ENCODE measurements at places on chromosomes 2 and 18.

DNA sequence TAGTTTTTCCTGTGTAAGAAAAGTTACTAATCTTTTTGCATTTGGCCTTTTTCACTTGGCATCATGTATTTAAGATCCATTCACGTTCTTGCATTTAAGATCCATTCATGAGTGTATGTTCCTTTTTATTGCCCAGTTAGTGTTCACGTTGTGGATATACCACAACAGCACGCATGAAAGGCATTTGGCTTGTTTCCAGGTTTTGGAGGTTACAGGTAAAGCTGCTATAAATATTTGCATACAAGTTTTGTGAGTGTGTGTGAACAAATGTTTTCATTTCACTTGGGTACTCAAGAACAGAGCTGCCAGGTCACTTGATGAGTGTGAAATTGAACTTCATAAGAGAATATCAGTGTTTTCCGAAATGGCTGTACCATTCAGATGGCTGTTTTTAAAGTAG lies 121.2 kb downstream of the CCBE1 start:
- DNase-seq, result peak; percentile 19

- no peak for DNase-seq
Measured at GRCh38 chr2:13156916-13157315, 440.2 kb downstream of the TRIB2 start.

DNA sequence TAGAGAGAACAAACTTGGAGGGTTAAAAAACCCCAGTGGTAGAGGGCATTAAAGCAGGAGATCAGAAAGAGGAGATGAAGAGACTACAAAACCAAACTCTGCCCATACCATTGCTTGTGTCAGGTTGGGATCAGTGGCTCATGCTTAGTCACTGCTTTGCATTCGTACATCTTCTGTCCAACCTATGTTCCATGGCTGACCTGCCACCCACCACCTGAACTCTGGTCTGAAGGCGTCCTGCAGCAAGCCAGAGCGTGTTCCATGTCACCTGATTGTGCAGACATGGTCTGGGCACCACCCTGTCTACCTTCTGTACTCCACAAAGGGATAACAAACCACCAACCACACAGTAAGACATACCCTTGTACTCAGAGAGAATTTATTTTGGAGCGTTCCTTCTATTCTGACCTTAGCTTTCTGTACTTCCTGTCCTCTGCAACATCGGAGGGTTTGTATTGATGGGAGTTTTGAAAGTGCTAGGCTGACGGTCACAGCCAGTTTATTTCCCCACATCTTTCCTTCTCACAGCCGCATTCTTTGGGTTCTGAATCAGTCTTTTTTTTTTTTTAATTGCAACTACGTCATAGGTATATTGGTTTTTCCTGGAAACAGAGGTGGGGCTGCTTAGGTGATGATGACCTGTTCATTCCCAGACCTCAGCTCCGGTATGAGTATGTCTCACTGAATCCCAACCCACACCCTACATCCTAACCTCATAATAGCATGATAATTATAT lies 88.3 kb downstream of the SOWAHC start:
- DNase-seq, result no peak

DNA sequence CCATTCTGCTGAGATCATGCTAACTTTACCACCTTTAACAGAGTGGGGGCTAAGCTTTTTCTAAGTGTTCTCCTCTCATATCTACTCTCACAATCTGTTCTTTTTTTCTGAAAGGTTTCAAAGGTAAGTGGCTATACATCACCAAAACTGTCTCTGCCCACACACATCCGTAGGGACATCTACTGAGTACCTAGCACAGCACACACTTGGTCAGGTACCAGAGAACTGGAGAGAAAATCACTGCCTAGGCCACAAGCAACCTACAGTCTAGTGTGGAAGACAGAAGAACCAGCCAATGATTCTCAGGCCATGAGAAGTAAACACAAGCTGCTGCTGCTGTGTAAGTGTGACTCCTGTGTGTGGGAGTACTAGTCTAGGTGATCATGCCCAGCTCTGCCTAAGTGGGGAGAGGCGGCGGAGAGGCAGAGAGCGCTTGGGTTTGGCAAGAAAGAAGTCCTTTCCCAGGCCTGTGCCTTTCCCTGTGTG lies 176.1 kb upstream of the ZFP36L2 start:
- DNase-seq, result no peak

- no peak for DNase-seq
Measured at GRCh38 chr18:79447703-79448367, 52.1 kb downstream of the NFATC1 start.

DNA sequence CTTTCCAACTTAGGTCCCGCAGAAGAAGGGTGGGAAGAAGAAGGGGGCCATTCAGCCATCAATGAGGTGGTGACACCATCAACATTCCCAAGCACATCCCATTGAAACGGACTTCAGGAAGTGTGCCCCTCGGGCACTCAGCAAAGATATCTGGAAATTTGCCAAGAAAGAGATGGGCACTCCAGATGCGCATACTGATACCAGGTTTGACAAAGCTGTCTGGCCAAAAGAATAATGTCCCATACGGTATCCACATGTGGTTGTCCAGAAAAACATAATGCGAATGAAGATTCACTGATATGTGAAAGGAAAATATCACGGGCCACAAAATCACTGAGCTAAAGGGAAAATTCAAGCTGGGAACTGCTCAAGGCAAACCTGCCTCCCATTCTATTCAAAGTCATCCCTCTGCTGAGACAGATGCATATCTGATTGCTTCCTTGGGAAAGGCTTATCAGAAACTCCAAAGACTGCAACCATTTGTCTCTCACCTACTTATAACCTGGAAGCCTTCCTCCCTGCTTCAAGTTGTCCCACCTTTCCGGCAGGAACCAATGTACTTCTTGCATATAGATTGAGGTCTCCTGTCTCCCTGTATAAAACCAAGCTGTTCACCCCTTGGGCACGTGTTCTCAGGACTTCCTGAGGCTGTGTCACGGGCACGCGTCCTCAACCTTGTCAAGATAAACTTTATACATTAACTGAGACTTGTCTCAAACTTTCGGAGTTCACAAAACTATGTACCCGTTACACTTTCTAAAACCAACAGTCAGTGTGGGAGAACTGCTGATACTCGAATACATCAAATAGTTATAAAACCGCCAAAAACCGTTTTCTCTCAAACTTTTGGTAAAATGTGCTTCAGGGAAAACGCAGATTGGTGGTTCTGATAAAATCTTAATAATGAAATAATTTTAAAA lies 1.3 kb upstream of the PDK1 start:
- no peak for DNase-seq

DNA sequence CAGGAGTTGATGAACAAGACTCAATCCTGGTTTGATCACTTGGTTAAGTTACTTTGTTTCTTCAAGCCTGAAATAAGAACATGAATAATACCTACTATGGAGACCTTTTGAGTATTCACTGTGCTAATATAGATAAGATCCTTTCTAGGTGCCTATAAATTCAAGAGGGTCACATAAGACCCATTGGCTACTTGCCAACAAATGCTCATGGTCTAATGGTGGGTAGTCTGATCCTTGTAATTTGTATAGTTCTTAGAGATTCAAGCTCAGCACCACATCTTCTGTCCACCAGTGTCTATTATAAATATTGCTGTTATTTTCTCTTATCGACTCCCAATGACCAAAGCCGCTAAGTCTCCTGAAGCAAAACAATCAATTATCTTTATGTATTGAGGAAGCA lies 27.4 kb upstream of the ACSL3 start:
- no peak for DNase-seq

GRCh38 chr2:122391726-122392125 lies 636.3 kb downstream of the TSN start:
- no peak for DNase-seq

- peak; percentile 16 for DNase-seq
Measured at GRCh38 chr18:32730068-32730467, 42.8 kb downstream of the KLHL14 start.

DNA sequence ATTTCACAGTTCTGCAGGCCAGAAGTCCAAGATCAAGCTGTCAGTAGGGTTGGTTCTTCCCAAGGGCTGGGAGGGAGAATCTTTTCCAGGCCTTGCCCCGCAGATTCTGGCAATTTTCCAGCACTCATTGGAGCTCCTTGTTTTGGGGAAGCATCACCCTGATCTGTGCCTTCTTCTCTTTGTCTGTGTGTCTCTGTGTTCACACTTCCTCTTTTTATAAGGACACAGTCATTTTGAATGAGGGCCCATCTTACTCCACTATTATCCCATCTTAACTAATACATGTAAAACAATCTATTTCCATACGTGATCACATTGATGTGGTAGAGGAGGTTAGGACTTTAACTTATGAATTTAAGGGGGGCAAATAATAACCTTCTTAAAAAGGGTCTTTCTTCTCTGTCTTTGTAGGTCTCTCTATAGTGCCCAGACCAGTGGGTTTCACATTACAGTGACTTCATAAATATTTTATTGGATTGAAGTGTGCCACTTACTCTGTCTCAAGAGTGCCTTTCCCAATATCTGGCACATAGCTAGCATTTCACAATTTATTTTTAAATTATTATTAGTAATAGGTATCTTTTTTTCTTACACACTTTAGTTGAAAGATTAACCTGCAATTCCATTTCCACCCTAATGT lies 68.9 kb upstream of the CBLN2 start:
- DNase-seq, result no peak

- no peak for DNase-seq
Measured at GRCh38 chr2:71505770-71506140, 52.4 kb downstream of the DYSF start.

- no peak for DNase-seq
Measured at GRCh38 chr18:23143815-23144261, 8.6 kb downstream of the CABLES1 start.

- no peak for DNase-seq
Measured at GRCh38 chr2:45257820-45258219, 248.6 kb upstream of the SIX2 start.

DNA sequence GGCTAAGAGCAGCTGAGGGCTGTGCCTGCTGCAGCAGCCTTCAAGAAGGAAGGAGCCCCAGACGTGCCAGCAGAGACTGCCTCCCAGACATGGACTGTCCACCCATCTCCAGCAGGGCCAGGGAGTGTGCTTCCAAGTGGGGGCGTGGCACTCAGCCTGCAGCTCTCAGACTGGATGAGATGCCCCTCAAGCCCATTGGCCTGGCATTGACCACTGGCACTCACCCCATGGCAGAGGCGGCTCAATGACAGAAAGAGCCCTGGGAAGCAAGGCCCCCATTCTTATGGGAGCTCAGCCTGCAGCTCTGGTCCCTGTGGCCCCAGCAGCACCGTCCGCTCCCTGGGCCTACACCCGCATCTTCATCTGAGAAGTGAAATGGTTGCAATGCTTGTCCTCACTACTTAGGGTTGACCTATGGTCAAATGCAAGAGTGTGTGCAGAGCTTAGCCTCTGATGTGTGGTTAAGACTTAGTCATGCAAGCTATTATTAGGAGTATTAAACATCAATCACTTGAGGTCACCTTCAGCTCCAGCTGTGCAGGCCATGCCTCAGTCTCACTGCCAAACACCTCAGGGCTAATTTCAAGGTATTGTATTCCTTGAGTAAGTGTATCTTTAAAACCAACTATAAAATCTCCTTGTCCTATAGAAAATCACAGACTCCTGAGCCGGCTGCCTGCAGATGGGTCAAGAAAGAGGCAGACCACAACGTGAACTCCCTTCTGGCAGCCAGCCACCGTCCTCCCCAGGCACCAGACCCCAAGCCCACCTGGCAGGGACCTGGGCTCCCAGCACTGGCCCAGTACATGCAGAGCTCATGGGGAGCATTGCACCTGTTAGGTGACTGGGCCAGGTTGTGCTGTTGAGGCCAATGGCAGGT lies 194.8 kb downstream of the NDUFA10 start:
- DNase-seq, result no peak

DNA sequence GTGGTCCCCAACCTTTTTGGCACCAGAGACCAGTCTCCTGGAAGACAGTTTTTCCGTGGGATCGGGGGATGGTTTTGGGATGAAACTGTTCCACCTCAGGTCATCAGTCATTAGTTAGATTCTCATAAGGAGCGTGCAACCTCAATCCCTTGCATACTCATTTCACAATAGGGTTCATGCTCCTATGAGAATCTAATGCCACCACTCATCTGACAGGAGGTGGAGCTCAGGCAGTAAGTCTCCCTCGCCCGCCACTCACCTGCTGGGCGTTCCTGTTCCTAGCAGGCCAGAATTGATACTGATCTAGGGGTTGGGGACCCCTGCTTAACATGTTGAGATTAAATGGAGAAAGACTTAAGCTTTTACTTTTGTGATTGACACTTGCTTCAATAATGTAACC lies 9.9 kb downstream of the NABP1 start:
- no peak for DNase-seq

DNA sequence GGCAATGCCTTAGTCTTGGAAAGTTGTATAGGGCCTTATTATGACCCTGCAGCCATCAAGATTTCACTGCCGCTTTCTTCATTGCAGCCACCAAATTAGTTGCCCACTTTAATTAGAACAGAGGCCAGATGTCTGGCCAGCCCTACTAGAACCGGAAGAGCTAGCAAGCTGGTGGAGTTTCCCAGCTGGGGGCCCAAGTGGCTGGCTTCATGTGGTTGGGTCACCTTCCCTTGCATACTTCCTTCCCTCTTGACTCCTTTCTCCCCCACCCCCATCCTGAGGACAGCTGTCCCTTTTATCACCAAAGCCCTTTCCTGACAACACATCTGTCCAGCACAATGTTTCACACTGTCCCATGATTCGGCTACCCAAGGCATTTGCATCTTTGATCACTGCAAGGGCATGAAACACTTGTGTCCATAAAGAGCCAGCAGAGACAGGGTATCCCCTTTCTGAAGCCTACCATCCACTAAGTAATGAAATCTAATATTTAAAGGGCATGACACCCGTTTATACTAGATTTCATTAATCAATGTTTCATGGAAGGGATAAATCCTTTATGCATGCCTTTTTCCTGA lies 187.2 kb downstream of the BCL11A start:
- DNase-seq, result no peak

Data from NCI-H526 treated with DMSO at 0.1 percent for 48 hours (cell line).